ENCODE measurements at places on chromosomes 12 and 14.

DNA sequence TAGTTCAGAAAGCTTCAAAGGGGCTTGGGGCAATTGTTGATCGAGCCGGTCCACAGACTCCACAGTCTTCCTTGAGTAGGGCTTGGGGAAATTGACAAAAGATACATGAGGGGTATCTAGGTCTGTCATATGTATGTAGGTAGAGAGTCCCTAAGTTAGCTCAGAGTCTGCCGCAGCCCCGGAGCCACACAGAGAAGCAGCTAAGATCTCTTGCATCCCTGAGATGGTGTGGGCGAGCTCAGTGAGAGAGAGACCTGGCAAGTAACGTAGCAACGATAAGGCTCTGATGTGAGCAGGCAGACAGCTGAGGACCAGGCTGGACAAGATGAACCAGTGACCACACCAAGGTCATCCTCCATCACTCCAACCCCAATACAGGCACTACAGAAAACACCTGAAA, 297.6 kb downstream of the TMEM132D start:
- no peak for DNase-seq

DNA sequence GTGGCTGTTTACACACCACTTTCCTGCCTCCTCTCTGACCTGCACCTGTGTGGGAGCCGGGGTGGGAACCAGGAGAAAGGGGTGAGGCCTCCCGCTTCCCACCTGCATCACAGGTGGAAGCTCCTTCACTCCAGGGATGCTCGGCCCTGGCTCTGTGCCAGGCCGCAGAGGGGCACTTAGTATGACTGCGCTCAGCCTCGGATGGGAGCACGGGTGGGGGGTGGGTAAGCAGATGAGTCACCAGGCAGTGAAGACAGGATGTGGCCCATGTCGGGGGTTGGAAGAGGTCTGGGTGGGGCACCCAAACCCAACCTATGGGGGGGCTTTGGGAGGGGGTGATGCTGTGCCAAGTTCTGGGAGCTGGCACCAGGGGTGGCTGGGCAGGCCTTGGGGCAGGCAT, 7.4 kb upstream of the CYP46A1 start:
- no peak for DNase-seq

- no peak for DNase-seq
Measured at GRCh38 chr12:81203671-81204204, 125.9 kb downstream of the ACSS3 start.

DNA sequence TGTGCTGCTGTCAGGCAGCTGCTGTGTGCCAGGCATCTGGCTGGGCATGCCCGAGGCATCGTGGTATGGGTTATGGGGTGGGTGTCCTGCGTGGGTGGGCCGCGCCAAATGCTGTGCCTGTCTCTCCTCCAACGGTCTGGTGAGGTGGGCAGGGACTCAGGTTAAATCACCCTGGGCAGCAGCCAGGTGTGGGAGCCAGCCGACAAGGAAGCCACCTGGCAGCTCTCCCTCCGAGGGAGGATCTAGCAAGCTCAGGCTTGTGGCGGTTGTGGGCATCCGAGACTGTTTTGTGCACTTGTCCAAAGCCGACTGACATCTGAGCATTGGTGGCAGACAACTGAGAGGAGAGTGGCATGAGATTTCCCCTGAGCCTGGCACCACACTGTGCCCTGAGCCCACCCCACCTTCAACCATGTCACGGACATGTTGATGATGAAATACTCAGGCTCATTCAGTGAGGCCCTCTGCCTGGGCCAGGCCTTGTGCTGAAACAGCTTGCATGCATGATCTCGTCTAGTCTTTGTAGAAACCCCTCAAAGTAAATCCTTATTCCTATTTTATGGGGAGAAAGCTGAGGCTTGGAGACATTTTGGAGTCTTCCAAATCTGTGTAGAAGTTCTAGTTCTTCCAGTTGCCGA, 181.8 kb upstream of the MYL2 start:
- no peak for DNase-seq

- DNase-seq: no peak
Measured at GRCh38 chr12:75955251-75955650, 76.3 kb downstream of the PHLDA1 start.

DNA sequence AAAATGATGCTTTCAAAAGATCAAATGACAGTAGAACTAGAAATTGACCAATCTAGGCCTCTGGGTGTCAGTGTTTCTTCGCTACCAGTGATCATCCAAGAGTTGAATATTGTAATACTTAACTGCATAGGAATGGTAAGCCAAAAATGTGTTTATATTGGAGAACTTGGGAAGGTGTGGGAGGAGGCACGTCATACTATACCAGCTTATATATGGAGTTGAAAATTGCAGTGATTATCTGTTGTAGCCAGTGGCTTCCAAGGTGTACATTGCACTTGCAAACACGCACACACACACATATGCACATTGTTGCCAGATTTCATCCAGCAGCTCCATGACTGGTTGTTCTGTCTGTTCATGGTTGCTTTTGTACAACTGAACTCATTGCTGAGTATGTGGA, 36.1 kb downstream of the EID3 start:
- DNase-seq: no peak

GRCh38 chr14:22375321-22375930, 213.6 kb downstream of the DAD1 start:
- peak; percentile 25 for DNase-seq

DNA sequence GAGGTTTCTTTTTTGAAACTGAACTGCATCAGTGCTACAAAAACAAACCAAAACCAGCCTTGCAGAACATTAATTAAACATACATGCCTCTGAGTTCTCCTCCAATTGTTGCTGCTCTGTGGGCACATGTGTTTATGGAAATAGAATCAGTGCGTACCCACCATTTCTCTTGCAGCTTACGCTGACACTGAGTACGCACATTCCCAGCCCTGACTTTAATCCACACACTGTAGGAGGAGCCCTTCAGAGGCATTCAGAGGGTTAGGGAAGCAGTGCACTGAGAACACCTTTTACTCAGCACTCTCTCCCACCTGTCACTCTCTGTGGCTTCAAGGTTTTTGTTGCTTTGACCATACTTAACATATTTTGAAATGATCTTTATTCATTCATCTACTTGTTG, 250.5 kb upstream of the PWP1 start:
- no peak for DNase-seq

- DNase-seq: no peak
Measured at GRCh38 chr12:47602325-47602724, 103.5 kb downstream of the RPAP3 start.

- DNase-seq: no peak
Measured at GRCh38 chr12:50650285-50650684, 113.6 kb upstream of the ATF1 start.

DNA sequence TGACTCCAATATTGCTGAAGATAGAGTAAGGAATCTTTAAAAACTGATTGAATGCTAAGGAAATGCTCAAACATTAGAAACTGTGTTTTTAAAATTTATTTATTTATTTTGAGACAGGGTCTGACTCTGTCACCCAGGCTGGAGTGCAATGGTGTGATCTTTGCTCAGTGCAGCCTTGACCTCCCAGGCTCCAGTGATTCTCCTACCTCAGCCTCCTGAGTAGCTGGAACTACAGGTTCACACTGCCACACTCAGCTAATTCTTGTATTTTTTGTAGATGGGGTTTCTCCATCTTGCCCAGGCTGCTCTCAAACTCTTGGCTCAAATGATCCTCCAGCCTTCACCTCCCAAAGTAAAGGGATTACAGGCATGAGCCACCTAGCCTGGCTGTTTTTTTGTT, 3.3 kb upstream of the DCAF5 start:
- DNase-seq: no peak

DNA sequence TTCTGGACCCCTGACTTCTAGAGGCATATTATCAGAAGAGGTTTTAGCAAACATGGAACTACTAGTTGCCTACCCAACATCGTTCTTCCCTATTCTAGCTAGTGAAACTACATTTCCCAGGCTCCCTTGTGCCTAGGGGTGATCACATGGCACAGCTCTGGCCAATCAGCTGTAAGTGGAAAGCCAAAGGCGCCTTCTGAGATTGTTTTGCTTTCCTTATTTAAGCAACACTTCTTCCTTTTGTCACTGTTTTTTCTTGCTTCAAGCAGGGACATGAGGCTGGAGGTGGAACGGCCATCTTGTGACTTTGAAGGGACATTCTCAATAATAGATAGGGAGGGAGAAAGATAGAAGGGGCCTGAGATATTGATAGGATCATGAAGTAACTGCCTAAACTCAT, 136.7 kb downstream of the ZNF664 start:
- DNase-seq: no peak

DNA sequence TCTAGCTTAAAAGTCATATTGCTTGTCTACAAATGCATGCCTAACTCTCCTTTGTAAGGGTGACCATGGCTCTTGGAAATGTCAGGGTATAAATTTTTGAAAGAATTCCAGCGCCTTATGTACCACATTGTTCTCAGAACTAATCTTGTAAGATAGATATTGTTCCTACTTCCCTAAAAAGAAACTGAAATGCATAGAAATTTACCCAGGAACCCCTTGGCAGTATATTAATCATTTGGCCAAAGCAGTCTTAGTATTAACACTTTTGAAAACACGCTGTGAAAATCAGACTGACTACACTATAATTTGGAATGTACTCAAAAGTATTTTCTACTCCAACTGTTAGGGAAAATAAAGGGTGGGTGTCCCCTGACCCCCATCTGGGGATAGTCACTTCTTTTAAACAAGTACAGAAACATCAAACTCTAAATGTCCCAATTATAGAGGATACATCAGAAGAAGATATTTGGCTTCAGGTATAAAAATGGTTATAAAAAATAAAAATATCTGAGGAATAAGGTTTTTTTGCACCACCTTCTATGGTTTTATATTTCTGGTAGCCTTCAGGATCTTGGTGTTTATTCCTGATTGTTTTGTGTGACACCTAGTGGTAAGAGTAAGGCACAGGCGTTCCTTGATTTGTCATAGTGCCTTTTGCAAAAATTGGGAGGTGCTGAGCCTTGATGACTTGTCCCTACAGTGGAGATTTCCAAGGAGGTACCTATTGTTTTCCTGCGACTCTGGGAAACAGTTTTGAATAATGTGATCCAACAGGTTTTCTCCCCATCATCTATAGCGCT, 2.2 kb upstream of the NFKBIA start:
- peak; percentile 52 for DNase-seq

- no peak for DNase-seq
Measured at GRCh38 chr12:112288638-112289037, 93.6 kb downstream of the HECTD4 start.
